Posterior vena cava (tissue), 2 donors: ENCODE measurements at places on chromosomes 3 and 15.
A peak's percentile ranks its signal among the peaks of the same experiment; 100 is the strongest.

DNA sequence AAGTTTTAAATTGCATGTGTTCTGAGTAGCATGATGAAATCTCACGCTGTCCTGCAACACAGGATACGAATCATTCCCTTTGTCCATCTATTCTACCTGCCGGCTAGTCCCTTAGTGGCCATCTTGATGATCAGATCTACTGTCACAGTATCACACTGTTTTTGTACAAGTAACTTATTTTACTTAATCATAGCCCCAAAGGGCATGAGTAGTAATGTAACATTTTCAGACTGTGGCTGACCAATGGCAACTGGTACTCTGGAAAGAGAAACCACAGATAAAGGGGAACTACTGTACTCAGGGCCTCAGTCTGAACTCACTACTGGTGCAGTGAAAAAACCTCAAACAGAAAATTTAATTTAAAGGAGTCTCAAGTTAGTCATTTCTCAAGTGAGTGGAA is 127.3 kb upstream of the MRPL3 start:
- DNase-seq = no peak

DNA sequence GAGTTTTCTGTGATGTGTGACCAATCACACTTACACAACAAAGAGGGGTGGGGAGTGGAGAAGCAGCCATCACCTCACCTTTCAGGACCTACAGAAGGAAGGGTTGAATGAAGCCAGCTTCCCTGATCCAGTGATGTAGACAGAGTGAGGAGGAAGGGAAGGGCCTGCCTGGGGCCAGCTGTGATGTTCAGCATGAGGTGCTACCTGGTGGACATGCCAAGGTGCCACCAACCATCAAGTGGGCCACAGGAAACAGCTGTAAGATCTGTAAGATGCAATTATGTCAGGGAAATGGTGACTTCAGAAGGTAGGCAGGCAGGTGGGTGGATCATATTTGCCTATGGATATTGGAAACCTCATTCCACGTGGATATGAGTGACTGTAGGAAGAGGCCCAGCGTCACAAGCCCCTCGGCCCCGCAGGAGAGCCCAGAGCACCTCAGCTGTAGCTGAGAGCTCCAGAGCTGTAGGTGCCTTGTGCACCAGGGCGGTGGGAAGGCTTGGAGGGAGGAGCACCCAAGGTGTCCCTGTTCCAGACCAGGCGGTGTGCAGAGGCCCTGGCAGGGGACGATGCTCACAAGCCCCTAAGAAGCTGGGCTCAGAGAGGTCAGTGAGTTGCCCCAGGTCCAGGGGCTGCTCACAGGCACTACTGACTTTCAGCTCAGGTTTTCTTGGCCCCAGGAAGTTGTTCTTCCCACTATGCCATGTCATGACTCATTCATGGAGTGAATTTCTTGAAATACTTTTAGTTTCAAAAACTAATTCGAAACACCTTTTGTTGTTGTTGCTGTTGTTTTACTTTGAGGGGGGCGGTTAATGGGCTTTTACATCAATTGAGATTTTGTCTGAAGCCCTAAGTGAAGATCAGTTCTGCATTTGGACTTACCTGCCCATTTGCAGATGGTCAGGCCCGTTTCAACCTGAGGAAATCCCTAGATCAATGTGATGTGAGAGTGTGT is 94.2 kb upstream of the ALDH1A3 start:
- DNase-seq = peak; percentile 20

- DNase-seq = no peak
These were observed 439.9 kb upstream of the RBMS3 start for GRCh38 chr3:28840976-28841376.

GRCh38 chr15:52730173-52730572 is 51.0 kb upstream of the ATOSA start:
- no peak for DNase-seq

- DNase-seq = no peak
These were observed 69.9 kb upstream of the DLG1 start for GRCh38 chr3:197368330-197368729.

- no peak for DNase-seq
These were observed 13.0 kb downstream of the MRPL46 start for GRCh38 chr15:88454236-88454635.

DNA sequence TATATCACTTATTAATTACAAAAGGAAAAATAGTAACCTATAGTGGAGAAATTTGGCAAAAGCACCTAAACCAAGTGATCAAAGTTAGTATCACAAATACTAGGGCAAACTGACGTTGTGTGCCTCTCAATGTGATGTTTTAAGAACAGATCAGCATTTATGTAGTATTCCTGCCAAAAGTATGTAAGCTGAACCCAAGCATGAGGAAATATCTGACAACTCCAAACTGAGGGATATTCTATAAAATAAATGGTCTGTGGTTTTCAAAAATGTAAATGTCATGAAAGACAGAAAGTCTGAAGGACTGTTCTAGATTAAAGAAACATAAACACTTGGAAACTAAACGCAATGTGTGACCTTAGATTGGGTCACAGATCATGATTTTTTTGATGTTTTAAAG is 34.3 kb upstream of the PIK3CA start:
- DNase-seq = no peak

DNA sequence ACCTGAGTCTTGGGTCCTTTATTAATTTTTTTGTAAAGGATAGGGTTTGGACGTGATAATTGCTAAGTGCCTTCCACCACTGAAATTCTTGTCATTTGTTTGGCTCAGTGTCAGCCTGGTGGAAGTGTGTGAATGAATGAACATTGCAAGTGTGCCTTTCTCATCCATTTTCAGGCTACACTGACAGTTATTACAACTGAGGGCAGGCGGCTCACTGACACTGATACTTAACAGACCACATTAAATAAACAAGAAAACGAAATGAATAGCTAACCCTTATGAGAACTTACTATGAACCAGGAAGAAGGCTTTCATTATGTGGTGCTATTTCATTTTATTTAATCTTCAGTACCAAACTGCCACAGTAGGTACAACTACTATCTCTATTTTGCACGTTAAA is 188.8 kb upstream of the CRBN start:
- DNase-seq = no peak

DNA sequence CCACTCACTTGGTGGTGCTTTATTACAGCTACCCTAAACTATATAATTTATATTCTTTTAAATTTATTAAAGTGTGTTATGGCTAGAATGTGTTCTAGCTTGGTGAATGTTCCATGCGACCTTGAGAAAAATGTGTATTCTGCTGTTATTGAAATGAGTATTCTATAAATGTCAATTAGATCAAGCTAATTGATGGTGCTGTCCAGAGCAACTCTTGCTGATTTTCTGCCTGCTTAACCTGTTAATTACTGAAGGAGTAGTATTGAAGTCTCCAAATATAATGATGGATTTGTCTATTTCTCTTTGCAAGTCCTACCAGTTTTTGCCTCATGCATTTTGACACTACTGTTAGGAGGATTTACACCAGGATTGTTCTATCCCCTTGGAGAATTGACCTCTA is 3.2 kb upstream of the TEX9 start:
- DNase-seq = no peak

- DNase-seq = no peak
These were observed 132.7 kb downstream of the MYLK start for GRCh38 chr3:123751433-123751832.
